ENCODE measurements at places on chromosomes 5 and 9.

GRCh38 chr9:37386988-37387387 is 35.5 kb upstream of the GRHPR start:
- DNase-seq = peak; percentile 15

DNA sequence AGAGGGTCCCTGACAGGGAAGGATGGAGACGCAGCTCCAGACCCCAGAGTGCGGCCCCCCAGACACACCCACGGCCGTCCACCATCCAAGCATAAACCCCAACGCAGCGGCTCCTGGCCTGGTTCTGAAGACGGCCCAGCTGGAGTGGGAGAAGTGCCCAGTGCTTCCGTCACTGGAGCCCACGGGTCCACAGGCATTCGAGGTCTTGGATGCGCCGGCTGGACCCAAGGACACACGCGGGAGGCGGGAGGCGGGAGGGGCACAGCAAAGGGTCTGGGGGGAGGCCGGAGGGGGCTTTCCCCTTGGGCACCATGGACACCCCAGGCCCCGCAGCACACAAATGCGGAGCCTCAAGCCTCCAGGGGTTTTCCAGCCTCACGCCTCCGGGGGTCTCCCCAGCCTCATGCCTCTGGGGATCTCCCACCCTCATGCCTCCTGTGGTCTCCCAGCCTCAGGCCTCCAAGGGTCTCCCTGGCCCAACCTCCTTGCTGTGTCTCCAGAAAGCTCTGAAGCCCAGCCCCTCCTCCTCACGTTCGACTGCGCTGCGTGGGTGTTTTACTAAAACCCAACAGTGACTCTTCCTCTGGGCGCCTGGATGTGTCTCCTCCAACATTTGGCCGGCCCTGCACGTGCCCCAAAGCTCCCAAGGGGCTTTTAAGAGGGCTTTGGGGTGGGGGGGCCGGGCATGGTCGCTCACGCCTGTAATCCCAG is 15.2 kb downstream of the EXD3 start:
- no peak for DNase-seq

- DNase-seq = no peak
Measured at GRCh38 chr5:62727861-62728260, 149.2 kb downstream of the LRRC70 start.

GRCh38 chr9:1939926-1940368 is 75.2 kb upstream of the SMARCA2 start:
- DNase-seq = no peak

GRCh38 chr5:62790348-62790747 is 211.7 kb downstream of the LRRC70 start:
- peak; percentile 13 for DNase-seq

DNA sequence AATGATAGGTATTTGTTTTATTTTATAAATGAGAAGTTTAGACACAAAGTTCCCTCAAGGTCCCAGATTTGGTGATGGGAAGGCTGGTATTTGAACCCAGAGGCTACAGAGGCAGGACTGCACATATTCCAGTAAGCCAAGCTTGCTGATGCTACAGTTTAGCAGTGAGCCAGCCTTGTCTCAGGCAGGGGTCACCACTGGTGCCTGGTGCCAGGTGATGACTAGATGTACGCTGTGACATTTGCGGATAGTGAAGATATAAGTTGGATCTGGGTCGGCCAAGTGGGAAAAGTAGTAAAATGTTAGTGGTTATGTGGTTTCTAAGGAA is 143.9 kb downstream of the AOPEP start:
- no peak for DNase-seq

DNA sequence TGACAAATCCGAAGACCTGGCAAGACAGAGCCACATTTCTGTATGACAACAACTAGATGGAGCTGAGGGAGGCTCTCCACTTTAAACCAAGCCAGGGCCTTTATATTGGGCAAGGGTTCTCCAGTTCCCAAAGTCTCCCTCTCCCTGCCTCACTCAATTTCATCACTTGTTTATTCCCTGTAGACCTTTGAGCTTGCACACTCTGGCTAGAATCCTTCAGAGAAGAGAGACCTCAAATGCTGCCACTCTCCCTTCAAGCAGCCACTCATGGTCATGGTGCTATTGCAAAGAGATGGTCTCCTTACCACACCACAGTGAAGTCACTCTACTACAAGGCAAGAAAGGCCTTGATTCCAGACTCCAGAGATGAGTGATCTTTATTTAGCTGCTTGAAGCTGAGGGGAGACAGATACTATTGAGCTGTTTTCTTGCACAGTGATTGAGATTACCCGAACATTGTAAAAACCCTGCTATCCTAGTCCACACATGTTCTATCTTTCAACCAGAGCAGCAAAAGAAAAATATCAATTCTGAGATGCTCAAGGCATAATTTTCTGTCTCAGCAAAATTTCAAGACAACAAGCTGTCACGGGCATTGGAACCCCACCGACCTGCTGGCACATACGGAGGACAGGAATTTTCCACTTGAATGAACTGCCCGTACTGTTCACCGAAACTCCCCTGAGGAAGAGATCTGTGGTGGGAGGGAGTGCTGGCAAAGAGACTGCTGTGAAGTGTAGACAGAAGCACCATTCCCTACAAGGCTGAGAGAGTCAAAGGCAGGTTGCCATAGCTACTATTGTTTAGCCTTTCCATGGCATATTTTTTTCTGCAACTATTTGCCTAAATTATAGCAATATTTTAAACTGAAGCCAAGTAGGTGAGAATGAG is 81.1 kb downstream of the CDO1 start:
- no peak for DNase-seq

- DNase-seq = peak; percentile 28
Measured at GRCh38 chr9:109518621-109519335, 20.7 kb upstream of the PTPN3 start.

DNA sequence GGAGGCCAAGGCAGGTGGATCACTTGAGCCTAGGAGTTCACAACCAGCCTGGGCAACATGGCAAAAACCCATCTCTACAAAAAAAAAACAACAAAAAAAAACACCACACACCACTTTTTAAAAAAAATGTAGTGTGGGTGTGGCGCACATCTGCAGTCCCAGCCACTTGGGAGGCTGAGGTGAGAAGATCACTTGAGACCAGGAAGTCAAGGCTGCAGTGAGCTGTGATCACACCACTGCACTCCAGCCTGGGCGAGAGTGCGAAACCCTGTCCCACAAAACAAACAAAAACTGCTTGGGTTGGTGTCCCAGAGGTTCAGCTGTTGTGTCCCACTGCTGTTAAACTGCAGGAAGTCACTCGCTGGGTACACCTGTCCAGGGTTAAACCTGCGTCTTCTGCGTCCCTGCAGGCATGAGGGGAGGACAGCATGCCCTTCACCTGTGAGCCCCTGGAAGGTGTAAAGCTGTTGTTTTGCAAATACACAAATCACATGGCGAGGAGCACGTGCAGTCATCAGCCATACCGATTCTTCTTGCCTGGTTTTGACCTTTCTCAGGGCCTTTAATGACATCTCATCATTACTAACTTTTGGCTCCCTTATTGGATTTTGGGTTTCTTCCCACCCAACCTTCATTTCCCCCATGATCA is 29.3 kb upstream of the CLPTM1L start:
- no peak for DNase-seq

DNA sequence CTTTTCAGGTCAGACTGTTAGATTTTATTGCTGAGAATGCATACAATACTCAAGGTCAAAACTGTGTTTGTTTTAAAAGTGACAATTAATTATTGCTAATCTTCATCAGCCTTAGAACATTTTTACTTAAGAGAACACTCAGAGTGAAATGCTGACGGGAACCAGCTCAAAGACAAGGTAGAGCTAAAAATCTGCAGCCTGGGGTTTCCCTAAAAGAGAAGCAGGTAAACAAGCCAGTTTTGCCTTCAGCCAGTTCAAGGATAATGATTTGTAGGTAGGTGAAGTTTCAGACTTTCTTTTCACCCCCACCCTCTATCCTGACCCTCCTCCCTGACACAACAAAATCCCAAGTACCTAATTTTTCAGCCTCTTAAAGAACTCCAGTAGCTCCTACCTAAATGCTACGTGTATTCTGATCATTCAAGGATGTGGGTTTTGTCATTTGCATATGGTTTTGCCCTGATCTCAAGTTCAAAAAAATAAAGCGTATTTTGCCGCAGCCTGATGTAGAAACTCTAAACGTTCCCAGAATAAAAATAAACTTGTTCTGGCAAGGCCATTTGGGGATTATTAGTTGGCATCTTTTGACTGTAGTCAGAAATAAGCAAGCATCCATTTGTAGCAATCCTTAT is 407.2 kb downstream of the EFNA5 start:
- DNase-seq = no peak

DNA sequence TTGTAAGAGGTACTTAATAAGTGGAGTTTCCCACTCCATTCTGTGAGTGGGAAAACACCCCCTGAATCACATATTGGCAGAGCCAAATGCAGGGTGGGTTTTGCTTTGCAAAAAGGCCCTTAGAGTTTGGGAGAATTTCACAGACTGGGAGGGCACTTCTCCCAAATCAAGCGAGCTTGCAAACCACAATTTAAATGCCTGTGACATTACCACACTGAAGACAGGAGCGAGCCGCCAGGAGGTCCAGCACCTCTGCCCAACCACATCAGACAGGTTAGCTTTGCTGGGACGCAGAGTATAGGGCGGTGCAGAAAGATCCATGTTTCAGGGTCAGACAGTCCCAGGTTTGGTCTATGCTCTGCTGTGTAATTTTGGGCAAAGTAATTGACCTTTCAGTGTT is 2.3 kb downstream of the ALAD start:
- no peak for DNase-seq

- DNase-seq = no peak
Measured at GRCh38 chr5:1926071-1926440, 43.3 kb upstream of the IRX4 start.

- DNase-seq = no peak
Measured at GRCh38 chr5:172690258-172691075, 49.4 kb downstream of the NEURL1B start.

DNA sequence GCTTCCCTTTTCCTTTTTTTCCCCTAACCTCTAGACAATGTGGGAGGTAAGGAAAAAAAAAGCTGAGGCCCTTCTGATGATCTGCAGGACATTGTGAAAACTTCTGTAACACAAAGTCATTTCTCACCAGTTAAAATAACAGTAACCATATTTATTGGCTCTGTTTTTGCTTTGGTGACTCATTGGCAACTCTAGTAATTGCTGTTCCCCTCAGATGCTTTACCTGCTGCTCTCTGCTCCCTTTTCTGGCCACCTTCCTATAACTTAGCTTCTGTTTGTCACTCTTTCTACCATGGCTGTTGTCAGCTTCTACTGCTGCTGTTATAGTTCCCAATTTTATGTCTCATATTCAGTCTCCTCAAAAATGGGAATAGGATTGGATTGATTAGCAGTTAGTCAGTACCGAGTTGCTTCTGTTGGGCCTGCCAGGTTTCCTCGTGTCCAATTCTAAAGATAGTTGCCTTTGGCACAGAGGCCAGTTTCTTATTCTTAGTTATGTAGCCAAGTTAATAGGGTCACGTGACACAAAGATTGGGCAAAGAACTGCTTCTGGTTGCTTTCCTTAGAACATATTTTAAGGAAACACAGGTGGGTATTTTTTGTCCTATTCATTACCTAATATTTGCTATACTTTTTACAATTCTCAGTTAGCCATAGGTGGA is 16.8 kb downstream of the SCAMP1 start:
- DNase-seq = peak; percentile 23

- DNase-seq = no peak
Measured at GRCh38 chr5:158198636-158199035, 339.7 kb upstream of the CLINT1 start.

DNA sequence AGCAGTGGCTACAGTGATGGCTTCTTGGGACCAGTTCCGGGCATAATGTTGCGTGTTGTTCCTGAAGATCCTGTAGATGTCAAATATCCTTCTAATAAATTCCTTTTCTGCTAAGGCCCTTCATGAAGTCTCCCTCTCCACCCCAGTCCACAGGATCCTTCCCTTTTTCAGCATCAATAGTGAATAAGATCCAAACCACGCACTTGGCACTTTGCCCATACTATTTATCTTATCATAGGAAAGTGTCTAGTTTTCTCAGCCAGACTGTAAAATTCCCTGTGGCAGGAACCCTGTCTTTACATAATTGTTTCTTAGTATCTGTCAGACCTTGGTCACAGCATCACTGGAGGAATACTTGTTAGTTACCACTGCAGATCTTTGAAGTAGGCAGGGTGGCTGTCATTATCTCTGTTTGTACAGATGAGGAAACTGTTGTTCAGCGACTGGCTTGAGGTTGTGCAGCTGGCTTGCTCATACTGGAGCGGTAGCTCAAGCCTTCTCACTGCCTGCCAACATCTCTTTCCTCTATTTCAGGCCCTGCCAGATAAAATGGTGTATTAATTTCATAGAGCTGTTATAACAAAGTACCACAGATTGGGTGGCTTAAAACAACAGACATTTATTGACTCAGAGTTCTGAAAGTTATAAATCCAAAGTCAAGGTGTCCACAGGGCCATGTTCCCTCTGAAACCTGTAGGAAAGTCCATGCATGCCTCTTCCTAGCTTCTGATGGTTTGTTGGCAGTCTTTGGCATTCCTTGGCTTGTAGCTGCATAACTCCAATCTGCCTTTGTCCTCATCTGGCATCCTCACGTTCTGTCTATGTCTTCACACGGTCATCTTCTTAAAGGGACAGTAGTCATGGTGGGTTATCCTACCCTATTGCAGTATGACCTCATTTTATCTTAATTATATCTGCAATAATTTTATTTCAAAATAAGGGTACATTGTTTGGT is 33.5 kb upstream of the APC start:
- DNase-seq = no peak

DNA sequence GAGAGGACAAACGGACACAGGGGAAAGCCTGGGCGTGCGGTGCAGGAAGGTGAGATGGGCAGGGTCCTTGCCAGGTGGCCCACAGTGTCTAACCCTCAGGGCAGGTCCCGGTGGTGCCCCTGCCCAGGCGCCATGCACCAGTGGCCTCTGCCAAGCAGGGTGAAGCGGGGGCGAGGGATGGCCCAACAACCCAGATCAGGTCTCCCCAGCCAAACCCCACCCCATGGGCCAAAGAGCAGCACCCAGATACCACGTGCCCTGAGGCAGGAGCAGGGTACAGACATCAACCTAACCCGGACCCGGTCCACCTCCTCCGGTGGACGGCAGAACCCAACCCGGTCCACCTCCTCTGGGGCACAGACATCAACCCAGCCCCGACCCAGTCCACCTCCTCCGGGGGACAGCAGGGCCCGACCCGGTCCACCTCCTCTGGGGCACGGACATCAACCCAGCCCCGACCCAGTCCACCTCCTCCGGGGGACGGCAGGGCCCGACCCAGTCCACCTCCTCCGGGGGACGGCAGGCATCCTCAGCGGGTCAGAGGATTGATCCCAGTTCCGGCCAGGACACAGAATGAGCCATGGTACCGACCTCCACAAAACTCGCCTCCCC is 12.8 kb downstream of the SLC12A7 start:
- no peak for DNase-seq

GRCh38 chr5:121031491-121031890 is 567.4 kb downstream of the PRR16 start:
- peak; percentile 71 for DNase-seq

GRCh38 chr5:131357739-131358561 is 94.1 kb downstream of the CDC42SE2 start:
- DNase-seq = no peak

- DNase-seq = peak; percentile 97
Measured at GRCh38 chr5:174419540-174420132, 304.7 kb upstream of the MSX2 start.

DNA sequence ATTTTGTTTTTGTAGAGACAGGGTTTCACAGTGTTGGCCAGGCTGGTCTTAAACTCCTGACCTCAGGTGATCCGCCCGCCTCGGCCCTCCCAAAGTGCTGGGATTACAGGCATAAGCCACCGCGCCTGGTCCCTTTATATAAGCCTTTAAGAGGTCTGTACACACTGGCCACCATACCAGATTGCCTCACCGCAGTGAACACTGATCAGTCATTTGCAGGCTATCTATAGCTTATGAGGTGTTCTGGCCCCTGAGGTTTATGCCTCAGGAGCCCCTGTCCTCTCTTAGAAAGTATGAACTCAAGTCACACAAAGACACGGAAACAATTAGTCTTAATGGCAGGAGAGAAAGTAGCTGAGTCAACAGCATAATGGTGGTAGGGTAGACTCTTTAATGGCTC is 14.6 kb downstream of the HINT1 start:
- no peak for DNase-seq
